ENCODE measurements at places on chromosomes 5 and 9.

GRCh38 chr9:107735821-107736220 lies 246.3 kb upstream of the KLF4 start:
- no peak for DNase-seq

DNA sequence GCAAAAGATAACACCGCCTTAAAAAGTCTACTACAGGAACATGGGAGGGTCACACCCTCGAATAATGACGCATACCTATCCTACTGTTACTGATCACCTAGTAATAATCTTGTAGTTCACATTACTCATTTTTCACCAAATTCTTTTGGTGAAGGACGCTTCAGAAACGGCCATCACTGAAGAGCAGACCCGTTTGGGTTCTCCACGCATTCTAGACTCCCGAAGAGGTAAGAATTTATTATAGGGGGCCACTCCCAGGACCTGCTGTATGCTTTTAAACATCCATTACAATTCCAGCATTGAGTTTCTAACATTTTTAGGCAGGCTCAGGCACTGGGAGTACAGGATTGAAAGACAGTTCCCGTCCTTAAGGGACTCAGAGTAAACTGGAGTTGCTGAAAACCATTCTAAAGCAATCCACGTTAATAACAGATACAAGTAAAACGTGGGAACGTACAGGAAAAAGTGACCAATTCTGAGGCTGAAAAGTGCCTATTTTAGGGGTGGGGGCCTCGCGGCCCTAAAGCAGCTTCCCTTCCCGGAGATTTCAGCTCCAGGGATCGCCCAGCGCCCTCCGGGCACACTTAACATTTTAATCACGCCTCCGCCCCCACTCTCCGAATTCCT lies at the start of gene FER:
TSS of gene FER (plus strand) at position 124 of the 627 bp plus-strand sequence. CDS start 50,286 bp downstream, outside the sequence.
- peak; percentile 82 for DNase-seq

DNA sequence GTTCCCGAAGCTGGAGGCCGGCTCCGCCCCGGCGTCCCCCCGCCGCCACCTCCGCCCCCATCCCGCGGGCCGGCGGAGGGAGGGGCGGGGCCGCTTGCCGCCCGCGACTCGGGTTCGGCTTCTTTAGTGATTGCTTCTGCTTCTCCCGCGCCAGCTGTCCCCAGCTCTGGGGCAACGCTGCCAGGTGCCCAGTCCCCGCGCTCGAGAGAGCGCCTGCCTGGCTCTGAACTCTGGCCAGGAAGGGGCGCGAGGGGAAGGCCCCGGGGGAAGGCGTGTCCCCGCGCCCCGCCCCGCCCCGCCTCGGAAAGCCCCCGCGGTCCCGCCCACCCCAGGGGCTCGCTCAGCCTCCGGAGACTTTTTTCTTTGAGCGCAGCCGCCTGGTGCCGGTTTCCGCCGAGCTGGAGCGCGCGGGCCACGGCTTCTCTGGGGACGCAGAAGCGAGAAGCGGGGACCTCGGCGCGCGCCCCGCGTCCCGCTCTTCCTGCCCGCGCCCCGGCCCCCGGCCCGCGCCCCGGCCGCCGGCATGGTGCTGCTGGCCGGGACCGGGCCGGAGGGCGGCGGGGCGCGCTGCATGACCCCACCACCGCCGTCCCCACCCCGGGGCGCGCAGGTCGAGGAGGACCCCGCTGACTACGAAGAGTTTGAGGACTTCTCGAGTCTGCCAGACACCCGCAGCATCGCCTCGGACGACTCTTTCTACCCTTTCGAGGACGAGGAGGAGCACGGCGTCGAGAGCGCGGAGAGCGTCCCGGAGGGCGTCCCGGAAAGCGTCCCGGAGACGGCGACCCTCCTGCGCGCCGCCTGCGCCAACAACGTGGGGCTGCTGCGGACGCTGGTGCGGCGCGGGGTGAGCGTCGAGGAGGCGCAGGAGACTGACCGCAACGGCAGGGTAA lies at the start of gene ANKRD33B:
TSS of gene ANKRD33B (plus strand) at position 126 of the 893 bp plus-strand sequence. CDS start at position 524, 398 bp downstream.
- DNase-seq = peak; percentile 66

GRCh38 chr9:1979741-1980367 lies 35.3 kb upstream of the SMARCA2 start:
- DNase-seq = peak; percentile 73

- peak; percentile 64 for DNase-seq
These were observed 59.2 kb upstream of the TRAF1 start for GRCh38 chr9:120985819-120986222.

- DNase-seq = no peak
These were observed 410.4 kb upstream of the MPDZ start for GRCh38 chr9:13689925-13690324.

- no peak for DNase-seq
These were observed 125.3 kb upstream of the RFX3 start for GRCh38 chr9:3650994-3651622.

DNA sequence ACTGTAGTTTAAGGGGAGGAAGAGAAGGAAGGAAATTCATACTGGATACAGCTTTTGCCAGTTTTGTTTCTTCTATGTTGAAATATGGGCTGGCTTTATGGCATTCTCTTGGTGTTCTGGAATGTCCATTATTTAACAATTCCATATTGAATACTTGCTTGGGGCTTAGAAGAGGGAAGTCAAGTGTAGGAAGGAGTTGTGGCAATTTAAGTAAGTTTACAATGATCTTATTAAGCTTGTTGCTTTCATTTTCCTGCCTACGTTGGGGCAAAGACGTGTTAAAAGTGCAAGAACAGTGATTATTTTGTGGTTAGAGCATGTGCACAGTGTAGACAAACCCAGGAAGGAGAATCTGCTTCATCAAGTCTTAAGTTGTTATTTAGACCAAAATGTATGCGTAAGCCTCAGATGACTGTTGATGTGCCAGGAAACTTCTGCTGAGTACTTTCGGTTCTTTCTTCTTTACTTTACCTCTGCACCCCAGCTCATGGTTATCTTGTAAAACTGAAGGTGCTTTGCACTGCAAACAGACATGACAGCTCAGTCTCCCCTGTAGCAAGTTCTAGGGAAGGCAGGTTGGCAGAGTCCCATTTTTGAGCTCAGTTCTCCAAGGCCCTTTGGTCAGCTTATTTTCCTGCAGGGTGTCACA lies 75.8 kb downstream of the F2RL2 start:
- DNase-seq = no peak

DNA sequence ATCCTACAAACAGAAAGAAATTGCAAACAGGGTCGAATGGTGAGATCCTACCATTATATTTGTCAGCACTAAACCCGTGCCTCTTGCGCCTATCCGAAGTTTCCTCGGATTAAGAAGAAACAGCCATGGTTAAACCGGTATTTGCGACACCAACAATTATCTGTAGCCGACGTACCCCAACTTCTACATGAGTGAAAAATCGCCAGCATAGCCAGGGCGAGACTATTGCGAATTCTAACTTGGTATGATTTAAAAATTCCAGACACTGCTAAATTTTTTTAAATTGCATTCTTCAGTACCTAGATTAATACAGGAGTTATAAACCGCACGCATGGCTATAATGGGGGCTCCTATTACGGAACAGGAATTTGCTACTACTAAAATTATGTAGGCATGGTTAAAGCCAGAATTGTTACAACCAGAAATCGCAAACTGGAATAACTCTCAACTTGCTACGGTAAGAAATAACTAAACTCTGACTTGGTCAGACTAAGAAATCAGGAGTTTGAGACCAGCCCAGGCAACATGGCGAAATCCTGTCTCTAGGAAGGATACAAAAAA lies 25.3 kb upstream of the ANXA2R start:
- peak; percentile 69 for DNase-seq

DNA sequence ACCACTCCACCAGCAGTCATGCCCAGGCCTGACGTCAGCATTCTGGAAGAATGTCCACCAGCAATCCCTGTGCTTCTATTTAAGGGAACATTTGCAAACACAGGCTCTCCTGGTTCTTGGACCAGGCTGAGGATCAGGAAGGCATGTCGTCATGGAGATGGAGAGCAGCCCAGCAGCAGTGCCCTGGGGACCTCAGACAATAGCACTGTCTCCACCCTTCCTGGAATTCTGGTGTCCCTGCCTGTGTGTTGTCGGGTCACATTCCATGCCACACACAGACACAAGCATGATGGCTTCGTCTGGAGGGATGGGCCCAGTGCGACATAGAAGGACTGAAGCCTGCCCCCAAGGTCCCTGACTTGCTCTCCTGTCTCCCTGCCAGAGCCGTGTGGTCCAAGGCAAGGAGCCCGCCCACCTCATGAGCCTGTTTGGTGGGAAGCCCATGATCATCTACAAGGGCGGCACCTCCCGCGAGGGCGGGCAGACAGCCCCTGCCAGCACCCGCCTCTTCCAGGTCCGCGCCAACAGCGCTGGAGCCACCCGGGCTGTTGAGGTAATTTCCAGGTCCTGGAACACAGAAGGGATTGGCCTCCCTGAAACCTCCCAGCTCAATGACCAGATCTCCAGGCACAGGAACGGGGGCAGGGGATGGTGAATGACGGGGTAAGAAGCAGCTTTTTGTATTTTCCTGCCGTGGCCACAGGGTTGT lies 43.8 kb downstream of the STOM start:
- peak; percentile 31 for DNase-seq

GRCh38 chr9:107932046-107932445 lies 442.5 kb upstream of the KLF4 start:
- peak; percentile 75 for DNase-seq

DNA sequence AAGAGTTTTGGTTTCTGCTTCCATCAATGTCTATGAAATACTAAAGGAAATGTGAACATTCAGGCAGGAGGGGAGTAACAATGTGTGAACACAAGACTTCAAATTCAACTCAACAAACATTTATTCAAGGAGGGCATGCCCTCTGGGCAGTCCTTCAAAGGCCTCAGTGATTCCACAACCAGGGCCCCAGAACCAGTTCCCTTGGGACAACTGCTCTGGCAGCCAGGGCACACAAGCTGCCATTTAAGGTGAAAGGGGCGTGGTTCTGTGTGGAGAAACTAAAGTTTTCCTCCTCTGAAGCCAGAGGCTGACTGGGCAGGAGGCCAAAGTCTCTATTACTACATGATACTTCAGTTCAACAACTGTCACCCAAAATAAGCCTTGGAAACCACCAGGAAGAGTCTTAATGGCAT lies 3.2 kb downstream of the RBM18 start:
- peak; percentile 68 for DNase-seq

- peak; percentile 91 for DNase-seq
These were observed 85.5 kb downstream of the TEK start for GRCh38 chr9:27194401-27195091.

DNA sequence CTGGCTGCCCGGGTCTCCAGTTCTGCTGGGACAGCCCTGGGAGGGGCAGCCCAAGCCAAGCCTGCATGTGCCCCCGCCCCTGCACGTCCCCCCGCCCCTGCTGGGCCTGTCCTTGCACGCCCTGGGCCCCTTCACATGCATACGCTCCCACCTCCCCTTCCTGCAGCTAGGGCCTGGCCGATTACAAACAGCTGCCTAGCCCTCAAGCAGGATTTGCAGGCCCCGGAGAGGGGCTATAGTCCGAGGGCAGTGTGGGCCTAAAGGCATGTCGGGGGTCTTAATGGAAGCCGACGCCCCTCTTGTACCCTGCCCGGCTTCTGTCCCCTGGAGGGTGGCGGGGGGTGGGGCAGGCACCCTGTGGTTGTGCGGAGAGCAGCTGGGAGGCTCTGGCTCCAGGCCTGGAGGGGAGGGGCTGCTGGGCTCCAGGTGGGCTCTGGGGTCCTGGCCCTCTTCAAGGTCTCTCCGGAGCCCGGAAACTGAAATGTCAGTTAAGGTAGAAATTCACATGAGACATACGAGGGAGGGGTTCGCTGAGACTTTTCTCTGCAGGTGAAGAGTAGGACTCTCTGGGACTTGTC lies 16.9 kb downstream of the COL5A1 start:
- no peak for DNase-seq

GRCh38 chr9:17291766-17292165 lies 156.9 kb downstream of the CNTLN start:
- peak; percentile 75 for DNase-seq

DNA sequence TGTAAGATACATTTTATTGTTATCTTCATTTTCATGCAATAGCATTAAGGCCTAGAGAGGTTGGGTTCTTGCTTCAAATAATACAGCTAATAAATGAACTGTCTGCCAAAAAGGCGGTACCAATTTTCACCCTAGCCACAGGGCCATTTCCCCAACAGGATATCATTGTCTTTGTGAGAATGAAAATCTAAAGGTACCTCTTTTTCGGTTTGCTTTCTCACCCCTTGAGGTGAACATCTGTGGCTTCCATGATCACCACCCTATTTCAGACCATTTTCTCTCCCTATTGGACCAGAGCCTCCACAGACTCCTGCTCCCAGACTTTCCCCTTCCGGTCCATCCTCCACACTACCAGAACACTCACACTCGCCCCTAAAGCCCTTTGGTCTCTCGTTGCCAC lies 60.2 kb downstream of the SFXN1 start:
- no peak for DNase-seq

DNA sequence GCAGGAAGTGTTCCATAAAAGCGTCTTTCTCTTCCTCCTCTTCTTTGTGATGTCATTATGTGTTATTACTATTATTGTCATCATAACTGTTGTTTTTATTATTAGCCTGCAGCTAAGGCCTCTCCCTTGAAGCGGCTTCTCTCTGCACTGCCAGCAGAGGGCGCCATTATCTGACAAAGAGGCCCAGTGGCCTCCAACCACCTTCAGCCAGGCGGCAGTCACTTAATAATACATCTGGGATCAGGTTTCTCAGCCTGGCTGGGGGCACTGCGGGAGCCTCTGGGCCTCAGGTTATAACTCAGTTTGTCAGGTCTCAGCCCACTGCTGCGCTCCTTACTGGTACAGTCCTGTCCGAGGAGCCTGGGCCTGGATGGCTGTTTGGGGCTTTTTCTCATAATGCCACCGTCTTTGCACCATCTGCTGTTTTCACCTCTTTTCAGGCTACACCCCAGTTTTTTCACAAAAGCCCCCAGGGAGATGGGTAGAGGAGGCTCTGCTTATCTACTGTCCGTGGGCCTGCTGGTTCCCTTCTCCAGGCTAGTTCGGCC lies 281.9 kb downstream of the NSG2 start:
- peak; percentile 65 for DNase-seq

DNA sequence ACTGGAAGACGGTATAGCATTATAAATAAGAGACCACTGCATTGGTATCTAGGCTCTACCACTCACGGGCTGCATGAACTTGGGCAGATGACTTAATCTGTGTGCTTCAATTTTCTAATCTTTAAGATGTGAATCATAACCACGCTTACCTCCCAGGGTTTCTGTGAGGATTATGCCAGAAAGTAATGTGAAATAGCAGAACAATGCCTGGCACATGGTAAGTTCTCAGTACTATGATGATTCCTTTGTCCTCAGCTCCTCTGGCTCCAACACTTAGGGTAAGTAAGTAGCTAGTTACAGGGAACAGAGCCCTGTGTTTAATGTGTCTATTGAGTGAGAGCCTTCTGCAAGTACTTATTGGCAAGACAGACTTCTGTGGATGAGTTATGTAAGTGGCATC lies 31.1 kb downstream of the POU4F3 start:
- peak; percentile 66 for DNase-seq

GRCh38 chr5:140855772-140856674 lies at the start of gene PCDHA10:
TSS of gene PCDHA10 (plus strand) at chr5:140855897. CDS start at chr5:140856049, 152 bp downstream.
- peak; percentile 5 for DNase-seq

DNA sequence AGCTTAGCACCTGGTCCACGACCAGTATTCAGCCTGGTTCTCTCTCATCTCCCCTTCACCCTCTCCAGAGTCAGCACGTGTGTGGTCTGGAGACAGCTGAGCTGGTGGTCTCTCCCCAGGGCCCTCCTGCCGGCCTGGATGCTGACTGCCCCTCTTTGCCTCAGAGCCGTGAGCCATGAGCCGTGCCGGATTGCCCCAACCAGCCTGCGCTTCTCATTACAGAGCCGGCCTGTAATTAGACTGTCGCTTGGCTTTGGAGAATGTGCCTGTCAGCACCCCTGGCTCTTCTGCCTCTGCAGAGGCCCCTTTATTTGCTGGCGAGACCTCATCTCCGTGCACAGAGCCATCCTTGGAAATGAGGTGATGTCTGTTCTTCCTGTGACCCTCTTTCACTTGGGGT lies 118.7 kb upstream of the BOD1 start:
- DNase-seq = no peak

Measured in astrocyte of the spinal cord (primary cell).